ENCODE measurements at places on chromosomes 5 and 9.

DNA sequence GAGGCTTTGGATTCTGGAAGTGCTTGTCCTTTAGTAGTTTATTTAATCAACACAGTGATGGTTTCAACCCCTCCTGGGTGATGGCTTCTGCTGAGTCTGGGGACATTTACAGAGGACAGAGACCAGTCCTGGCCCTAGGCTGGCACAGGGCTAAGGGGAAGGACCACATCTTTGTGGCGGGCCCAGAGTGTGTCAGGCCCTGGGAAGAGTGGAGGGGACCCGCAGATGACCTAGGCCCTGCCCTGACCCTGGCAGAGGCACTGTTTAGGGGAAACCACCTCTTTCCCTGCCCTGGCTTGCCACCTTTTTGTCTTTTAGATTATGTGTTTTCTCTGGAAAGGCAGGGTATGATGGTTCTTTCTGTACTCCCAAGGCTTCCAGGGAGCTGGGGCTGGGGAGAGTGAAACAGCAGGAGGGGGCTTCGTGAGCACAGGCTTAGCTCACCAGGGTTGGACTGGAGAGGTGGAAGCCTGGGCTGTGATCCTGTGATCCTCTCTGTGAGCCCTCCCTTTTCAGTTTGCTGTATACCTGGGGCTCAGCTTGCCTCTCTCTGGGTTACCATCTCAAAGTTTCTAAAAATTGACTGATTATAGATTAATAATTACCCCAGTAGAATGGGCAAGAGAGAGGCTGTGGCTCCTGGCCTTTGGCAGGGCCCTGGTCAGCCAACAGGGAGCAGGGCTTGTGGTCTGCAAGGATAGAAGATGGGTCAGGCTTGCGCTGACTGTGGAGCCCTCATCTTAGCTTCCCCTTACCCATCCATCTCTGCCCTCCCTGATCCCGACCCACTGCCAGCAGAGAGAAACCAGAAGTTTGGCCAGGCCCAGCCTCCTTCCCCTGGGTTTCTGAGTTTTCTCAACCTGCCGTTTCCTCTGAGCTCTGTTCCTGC, 1.7 kb upstream of the SYNPO start:
- DNase-seq, result no peak

- no peak for DNase-seq
Observed at GRCh38 chr5:74380193-74380592, 260.3 kb downstream of the ENC1 start.

DNA sequence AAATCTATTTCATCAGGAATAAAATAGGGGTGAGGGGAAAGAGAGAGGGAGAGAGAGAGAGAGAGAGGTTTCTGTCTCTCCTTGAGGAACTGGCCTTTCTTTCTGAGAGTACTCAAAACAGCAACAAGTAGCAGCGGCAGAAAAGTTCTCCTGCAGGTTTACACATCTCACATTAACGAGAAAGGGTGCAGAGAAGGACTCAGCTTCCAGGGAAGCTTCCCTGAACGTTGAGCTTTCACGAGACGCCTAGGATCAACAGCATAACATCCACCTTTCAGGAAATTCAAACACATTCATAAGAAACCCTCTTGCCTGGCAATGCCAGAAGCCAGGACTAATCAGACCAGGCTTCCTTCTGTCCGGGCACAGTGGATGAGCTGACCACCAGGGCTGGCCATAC, 162.9 kb downstream of the ZDHHC21 start:
- peak; percentile 53 for DNase-seq

GRCh38 chr9:118418887-118419565, 714.8 kb downstream of the TLR4 start:
- DNase-seq, result no peak
